ENCODE measurements at places on chromosomes 5 and 9.
A peak's percentile ranks its signal among the peaks of the same experiment; 100 is the strongest.

DNA sequence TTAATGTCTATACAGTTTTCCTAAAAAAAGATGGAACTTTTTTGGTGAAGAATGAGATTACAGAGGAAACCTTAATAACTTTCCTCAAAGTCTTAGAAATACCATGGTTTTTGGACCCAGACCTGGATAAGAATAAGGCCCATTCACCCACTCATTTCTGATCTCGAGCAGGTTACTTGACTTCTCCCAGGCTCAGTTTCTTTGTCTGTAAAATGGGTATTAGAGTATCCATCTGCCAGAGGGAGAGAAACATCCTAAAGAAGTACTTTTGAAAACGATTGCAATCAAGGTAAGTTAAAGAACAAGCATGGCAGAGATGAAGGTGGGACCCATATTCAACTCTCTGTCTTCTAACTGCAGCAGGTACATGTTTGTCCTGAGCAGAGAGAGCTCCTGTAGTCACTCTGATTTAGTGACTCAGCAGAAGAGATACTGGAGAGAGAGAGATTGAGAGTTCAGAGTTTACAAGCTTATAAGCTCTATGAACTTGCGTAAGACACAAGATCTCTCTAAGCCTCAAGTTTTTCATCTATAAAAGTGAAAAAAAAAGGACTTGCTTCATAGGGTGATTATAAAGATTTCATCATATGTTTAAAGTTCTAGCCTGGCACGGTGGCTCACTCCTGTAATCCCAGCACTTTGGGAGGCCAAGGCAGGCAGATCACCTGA is 379.4 kb upstream of the SGCD start:
- no peak for DNase-seq

DNA sequence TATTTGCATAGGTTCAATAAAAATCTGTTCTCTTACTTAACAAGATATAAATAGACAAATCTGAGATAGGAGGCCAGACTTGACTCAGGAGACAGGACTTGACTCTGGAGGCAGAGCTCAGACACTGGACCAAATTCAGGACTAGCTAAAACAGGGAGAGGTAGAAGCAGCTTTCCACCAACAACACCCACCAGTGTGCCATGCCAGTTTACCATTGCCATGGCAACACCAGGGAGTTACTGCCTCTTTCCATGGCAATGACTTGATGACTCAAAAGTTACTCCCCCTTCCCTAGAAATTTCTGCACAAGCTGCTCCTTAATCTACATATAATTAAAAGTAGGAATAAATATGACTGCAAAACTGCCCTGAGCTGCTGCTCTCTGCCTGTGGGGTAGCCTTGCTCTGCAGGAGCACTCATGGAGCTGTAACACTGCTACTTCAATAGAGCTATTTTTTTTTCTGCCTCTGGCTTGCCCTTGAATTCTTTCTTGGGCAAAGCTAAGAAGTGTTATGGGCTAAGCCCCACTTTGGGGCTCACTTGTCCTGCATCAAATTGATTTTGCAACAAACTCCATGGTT is 473.0 kb downstream of the PLK2 start:
- no peak for DNase-seq

DNA sequence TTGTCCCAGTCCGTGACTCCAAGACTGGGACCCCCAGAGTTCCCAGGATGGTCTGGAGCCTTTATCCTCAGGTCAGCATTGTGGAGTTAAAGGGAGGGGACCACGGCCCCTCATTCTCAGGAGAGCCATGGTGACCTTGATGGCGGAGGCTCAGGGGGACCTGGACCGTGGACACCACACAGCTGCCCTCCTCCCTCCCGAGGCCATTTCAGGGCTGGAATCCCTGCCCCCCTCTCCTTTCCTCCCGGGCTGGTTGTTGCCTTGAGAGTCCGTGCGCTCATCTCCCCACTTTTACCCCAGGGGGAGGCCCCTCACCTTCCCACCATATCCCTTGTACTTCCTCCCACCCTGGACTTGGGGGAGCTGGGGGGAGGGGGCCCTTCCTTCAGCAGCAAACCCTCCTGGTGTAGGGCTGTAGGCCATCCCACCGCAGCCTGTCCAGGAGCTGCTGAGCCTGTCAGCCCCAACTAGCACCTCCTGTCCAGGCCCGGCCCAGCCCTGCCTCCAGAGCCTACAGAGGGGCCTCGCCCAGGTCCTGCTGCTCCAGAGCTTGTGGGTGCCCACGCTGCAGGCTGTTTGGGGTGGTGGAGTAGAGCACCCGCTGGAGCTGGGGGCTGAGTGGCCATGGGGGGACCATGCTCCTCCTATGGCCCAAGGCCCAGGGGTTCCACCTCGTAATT is 14.3 kb upstream of the AJM1 start:
- DNase-seq: no peak

GRCh38 chr9:128208386-128208785 is 5.2 kb downstream of the DNM1 start:
- DNase-seq: no peak

GRCh38 chr9:2638871-2639673 is 17.5 kb downstream of the VLDLR start:
- DNase-seq: no peak

DNA sequence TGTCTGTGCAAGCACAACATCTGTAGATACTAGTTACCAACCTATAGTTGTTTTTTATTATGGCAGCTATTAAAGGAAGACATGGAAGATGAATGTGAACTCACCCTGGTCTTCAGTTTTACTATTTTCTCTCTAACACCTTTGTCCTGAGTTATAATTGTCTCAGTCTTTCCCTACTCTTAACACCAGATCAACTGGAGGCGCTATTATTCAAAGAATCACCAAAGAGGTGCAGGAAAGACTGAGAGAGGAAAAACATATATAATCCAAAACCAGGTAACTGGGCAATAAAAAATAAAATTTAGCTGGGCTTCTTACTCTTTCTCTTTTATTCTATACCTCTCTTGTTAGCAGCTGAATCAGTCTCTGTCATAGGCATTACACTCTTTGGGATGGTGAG is 134.2 kb upstream of the C6 start:
- no peak for DNase-seq

GRCh38 chr9:130430734-130431535 is 13.8 kb upstream of the ASS1 start:
- DNase-seq: no peak

DNA sequence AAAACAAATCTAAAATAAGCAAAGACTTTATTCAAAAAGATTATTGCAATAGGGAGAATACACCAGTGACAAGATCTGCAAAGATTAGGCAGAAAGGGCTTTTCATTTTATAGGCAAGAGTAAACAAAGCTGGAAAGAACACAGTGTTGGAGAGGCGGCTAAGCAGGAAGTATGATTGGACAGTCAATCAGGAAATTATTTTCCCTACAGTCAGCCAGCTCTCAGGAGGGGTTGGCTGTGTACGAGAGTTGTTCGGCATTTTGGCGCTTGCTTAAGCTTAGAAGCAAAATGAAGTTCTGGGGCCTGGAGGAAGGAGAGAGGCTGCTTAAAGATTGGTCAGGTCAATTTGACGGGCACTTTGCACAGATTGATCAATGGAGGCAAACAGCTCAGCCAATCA is 1030.5 kb downstream of the TLE4 start:
- peak; percentile 11 for DNase-seq

DNA sequence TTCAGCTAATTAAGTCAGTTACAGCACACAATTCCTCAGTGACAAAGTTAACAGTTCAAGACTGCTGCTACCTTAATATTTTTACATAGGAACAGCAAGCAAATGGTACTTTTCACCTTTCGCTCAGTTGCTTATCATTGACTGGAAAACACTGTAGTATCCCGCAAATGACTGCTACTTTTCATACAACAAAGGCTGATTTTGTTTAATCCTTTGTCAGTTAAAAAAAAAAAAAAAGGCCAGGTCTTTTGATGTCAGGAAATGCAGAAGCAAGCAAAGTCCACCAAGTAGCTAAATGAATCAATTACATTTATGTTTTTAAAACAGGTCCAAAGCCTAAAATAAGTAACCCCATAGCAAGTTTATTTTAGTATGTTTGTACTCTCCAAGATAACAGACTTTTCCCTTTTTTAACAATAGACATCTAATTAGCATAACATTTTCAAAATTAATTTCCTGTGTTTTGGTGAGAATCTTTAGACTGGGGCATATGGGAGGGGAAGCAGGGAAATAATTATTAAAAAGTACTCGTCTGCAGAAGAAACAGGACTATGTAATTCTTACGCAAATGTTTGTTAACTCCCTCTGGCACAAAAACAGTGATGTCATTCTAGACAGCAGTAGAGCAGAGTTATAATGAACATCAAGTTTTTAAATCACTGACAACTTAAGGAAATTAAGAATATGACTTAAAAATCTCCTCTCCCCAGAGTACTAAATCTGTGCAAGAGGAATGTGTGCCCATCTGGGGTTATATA is 9.6 kb downstream of the PFDN1 start:
- DNase-seq: no peak

GRCh38 chr5:463952-464351 is 21.0 kb downstream of the EXOC3 start:
- no peak for DNase-seq

DNA sequence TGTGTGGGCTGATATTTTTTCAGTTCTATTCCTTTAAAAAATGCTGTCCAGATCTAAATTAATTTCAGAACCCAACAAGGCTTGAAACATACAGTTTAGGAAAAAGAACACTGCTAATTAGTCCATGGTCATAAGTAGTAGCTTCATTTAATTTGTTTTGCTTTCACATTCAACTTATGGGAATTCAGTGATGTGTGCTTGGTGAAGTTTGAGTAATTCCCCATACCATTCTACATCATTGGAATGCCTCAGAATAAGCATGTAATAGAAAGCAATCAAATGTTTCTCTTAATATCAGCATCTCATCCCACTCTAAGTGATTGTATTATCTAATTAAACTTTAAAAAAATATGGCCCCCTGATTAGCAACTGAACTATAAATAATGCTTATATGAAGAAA is 2.7 kb downstream of the CNTLN start:
- DNase-seq: no peak

GRCh38 chr5:154709368-154710305 is 45.5 kb upstream of the LARP1 start:
- no peak for DNase-seq

GRCh38 chr5:56637321-56637920 is 177.9 kb upstream of the MAP3K1 start:
- peak; percentile 10 for DNase-seq

- DNase-seq: no peak
These were observed 75.6 kb downstream of the C7 start for GRCh38 chr5:40984884-40985283.

GRCh38 chr9:125399165-125399564 is 137.5 kb downstream of the GAPVD1 start:
- DNase-seq: no peak

- no peak for DNase-seq
These were observed 47.3 kb downstream of the S1PR3 start for GRCh38 chr9:89038382-89039103.

DNA sequence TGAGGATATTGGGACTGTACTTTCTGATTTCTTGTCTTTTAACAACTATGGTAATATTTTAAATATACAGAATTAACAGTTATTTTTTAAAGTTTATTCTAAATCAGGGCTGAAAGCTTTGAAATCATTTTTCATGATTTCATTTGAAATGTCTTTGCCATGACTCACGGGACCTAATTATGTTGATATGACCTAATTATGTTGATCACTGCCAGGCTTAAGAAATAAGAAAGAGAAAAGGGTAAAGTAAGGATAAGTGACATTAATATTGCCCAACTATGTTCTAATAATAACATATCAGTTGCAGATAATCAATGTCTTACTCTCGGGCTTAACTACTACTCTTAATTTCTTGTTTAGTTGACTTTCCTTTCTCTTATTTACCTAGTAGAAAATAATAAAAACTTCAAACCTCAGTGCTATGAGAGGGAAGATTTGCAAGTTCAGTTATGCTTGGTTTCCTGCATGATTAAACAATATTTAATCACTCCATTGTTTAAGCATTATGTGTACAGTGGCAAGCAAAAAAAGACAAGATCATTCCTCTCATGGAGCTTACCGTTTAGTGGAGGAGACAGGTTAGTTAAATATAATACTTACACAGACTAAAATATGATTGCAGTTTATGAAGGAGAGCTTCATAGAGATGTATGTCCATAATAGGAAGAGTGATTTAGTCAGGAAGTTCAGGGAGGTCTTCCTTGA is 67.0 kb upstream of the EIF4EBP3 start:
- no peak for DNase-seq

DNA sequence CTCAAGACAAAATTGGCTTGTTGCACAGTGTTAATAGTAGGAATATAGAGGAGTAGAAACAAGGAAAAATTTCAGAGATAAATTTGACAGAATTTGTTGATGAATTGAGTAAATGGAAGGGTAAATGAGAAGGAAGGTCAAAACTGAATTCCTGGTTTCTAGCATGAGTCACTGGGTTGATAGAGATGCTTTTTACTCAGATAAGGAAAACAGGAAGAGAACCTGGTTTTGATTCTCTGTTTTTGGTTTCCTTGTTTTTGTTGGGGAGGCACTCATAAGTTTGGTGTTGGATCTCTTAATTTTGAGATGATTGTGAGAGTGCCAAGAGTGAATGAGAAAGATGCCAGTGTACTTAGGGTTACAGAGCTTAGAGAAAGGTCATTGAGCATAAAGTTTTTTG is 7.1 kb downstream of the LRRC70 start:
- no peak for DNase-seq

GRCh38 chr9:278651-279050 is 64.0 kb downstream of the DOCK8 start:
- DNase-seq: no peak

DNA sequence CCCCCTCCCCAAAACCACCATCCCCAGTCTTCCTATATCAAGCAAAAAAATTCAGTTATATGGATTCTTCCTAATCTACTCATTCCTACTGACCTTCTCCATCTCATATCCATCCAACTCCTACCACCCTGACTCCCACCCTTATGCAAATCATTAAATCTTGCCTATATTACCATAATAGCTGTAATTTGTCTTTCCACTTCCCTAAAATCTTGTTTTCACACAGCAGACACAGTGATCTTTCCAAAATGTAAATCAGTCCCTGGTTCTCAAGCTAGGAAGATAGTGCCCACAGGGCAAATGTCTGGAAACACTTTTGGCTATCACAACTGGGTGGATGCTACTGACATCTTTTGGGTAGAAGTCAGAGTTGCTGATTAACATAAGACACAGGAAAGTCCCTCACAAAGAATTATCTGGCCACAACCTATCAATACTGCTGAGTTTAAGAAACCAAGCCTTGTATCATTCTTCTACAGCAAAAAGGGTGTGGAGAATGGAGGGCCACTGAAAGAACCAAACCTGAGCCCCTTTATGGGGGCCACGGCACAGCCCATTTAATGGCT is 1.4 kb downstream of the SRA1 start:
- no peak for DNase-seq

DNA sequence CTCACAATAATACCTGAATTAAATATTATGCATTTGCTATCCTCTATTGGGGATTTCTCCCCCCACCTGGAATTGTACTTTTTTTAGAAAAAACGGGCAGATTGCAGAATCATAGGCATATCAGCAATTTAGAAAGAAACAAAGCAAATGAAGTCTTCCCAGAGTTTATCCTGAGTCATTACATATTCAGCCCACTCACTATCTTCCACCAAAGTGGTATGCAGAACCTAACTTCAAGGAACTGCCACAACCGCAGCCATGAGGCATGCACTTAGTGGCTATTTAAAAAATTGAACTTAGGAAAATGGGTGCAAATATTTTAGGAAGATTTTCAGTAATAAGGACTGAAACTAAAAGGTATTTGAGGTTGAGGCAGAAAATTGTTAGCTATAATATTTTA is 48.6 kb downstream of the UBAP1 start:
- DNase-seq: no peak

All from NCI-H510A treated with DMSO at 0.1 percent for 48 hours (cell line).